ENCODE measurements at places on chromosomes 1 and 21. TPM values are rescaled to one million over a fixed set of nuclear protein-coding genes. Genes with fewer than 3 reads are reported as not detected.

The GPR37L1 gene
- not detected for total RNA-seq

The CD52 gene
- not detected for total RNA-seq

The CAMSAP2 gene
- total RNA-seq: 60.2 TPM

The FCRLB gene
- total RNA-seq: 0.51 TPM

The SIM2 gene
- not detected for total RNA-seq

The ABCA4 gene
- 0.03 TPM for total RNA-seq

The TMPRSS3 gene
- total RNA-seq: not detected

DNA sequence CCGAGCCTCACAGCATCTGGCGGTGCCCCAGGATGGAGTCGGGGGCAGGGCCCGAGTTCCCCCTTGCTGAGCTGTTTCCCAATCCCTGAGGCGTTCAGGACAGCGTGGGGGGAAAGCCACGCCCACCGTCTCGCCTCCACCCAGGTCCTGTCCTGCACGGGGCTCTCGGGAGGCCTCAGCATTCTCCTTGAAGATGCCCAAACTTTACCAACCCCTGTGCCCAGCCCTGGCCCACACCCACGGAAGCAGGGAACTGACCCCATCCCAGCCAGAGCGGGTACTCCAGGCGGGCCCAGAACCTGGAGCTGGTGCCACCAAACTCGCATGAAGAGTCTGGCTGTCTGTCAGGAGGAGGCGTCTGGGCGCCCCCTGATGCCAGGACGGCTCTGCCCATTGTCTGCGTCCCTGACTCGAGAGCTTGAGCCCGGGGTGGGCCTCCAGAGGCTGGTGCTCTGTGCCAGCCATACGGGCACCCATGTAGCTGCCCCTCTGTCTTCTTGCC lies 35.3 kb upstream of the POFUT2 start:
- DNase-seq: no peak

DNA sequence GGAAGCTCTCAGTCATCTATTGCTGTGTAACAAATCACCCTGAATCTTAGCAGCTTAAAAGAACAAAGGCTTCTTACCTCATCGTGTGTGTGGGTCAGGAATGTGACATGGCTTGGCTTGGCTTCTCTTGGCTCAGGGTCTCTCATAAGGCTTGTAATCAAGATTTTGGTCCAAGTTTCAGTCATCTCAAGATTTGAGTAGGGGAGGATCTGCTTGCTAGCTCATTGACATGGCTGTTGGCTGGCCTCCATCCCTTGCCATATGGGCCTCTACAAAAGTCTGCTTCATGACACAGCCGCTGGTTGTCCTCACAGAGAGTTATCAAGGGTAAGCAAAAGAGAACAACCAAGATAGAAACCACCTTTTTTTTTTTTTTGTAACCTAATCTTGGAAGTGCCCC lies 207.7 kb downstream of the PTPRC start:
- no peak for DNase-seq

DNA sequence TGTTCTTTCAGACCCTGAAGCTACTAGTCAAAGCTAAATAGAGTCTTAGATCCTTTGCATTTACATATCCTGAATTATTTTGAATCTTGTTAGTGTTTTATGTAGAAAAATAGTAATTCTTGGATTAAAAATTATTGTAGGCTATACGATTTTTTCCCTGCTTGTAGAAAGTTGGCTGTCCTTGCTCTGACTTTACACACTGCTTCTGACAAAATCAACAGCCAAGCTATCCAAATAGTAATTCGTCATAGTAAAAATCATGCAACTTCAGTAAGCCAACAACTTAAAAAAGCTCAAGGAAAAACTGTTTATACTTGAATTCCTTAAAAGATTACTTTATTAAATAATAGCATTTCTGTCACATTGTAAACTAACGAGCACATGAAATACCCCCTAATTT lies 7.5 kb upstream of the KRTAP23-1 start:
- DNase-seq: no peak

GRCh38 chr1:65729259-65729658 lies 63.4 kb upstream of the PDE4B start:
- no peak for DNase-seq

DNA sequence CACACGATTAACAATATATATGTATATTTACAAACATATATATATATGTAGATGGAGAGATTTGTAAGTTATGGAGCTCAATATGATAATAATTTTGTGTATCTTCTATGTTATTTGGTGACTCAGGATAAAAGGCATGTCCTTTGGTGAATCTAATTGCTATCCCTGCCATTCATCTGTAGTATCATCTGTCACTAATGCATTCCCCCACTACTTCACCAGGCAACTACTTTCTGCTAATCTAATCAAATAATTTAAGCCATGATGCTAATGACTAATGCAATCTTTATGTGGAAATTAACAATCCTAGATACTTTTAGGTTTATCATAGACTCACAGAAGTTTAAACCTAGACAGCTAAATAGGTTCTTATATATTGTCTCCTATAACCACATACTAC lies 1074.5 kb downstream of the PLA2G4A start:
- DNase-seq: no peak

GRCh38 chr1:78718566-78718965 lies 68.9 kb downstream of the IFI44 start:
- DNase-seq: no peak

DNA sequence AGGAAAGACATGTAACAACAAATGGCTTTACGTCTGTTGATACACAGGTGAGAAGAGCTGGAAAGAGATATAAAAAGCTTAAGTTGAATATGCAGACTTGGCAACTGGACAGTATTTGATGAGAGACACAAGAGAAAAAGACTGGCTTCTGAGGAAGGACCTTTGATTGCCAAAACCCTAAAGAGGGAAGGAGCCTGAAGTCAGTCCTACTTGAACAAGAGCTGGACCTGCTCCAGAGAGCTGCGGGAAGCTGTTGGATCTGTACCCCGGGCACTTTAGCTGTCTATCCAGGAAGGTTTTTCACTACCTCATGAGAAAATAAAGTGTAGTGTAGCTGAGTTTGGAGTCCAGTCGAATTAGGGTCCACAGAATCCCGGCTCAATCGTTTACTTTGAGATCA lies 25.3 kb upstream of the LRRC8B start:
- DNase-seq: no peak

DNA sequence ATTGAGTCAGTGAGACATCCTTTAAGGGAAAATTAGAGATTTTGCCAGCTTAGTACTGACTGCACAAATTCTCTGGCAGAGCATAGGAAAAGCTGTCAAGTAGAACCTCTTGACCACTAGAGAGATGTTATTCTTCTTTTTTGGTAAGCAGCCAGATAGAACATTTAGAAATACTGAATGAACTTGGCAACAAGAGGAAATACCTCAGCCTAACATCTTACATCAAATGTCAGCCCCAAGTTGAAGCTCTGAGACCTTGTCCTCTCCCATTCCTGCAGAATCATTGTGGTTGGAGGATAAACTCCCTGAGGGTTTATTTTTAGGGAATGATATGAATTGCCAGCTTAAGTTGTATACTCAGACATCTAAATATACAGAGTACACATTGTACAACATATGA lies 53.5 kb downstream of the MIGA1 start:
- DNase-seq: peak; percentile 52

- DNase-seq: peak; percentile 56
Observed at GRCh38 chr1:154186177-154186576, 5.7 kb downstream of the TPM3 start.

GRCh38 chr1:156082309-156083091 lies at the start of gene MEX3A:
Gene MEX3A, minus strand, starts transcription at chr1:156082465. Its CDS starts 467 bp downstream, at chr1:156081998.
- DNase-seq: no peak

- no peak for DNase-seq
Observed at GRCh38 chr1:109391626-109392025, 6.1 kb downstream of the SORT1 start.

DNA sequence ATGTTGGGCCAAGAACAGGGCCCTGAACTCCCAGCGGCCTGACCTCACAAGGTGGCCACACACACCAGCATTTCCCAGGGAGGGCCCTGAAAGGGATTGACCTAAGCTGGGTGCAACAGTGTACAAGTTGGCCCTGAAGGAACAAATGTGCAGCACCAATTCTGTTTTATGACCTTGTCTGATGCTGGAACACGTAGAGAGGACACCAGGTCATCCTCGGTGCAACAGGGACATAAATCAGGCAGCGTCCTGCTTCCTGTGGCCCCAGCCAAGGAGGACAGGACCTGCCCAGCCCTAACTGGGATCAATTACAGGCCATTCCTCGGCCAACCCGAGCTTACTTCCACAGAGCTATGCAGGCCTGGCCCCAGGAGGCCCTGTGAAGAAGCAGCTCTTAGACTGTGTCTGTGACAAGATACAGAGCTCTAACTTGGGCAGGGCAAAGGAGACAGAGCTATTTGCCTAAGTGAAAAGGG lies 12.8 kb upstream of the PHC2 start:
- no peak for DNase-seq

- DNase-seq: no peak
Observed at GRCh38 chr1:25554886-25555752, 11.7 kb downstream of the LDLRAP1 start.

DNA sequence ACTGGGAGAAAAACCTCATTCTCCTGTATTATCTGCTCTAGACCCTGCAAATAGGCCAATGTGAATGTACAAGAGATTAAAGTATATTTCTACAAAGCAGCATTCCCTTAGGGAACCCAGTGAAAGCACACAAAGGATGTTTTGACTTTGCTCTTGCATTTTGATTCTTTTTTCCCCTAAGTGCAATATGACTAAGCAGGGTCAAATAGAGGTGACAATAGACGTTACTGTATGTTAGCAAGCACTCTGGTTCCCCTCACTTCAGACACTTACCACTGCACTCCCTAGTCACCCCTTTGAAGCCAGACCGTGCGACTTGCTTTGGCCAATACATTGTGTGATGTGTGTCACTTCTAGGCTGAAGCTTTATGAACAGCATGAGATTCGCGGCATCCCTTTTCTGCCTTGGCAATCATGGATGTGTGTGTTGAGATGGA lies 209.7 kb downstream of the RHOU start:
- no peak for DNase-seq

DNA sequence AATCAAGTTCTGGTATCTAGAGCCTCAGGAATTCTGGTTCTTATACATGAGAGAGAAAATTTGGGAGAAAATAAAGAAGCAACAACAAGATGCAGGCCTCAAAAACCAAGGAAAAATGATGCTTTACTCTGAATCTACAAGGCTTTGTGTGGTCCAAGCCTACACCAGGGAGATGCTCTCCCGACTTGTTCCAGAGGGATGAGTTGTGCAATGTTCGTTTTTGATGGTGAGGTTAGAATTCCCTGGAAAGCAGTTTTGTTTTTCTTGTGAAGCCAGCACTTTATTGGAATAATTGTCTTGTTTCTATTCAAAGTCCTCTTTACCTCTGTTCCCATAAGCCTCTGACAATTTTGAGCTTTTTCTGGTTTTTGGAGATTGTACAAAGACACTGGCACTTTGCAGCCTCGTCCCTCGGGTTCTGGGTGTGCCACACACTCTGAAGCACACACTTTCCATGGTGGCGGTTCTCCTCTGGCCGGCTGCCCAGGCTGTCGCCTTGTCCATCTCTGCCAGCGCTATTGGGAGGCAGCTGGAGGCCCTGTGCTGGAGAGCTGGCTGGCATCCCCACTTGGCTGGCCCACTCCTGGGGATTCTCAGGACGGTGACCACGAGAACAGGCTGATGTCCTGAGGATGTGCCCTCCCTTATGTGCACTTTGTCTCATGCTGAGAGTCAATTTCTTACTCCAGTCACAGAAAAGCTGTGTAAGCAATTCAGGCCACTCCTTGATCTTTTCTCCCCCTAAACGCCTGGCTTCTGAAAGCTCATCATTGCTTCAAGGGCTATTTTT lies 70.2 kb downstream of the EDEM3 start:
- DNase-seq: no peak

DNA sequence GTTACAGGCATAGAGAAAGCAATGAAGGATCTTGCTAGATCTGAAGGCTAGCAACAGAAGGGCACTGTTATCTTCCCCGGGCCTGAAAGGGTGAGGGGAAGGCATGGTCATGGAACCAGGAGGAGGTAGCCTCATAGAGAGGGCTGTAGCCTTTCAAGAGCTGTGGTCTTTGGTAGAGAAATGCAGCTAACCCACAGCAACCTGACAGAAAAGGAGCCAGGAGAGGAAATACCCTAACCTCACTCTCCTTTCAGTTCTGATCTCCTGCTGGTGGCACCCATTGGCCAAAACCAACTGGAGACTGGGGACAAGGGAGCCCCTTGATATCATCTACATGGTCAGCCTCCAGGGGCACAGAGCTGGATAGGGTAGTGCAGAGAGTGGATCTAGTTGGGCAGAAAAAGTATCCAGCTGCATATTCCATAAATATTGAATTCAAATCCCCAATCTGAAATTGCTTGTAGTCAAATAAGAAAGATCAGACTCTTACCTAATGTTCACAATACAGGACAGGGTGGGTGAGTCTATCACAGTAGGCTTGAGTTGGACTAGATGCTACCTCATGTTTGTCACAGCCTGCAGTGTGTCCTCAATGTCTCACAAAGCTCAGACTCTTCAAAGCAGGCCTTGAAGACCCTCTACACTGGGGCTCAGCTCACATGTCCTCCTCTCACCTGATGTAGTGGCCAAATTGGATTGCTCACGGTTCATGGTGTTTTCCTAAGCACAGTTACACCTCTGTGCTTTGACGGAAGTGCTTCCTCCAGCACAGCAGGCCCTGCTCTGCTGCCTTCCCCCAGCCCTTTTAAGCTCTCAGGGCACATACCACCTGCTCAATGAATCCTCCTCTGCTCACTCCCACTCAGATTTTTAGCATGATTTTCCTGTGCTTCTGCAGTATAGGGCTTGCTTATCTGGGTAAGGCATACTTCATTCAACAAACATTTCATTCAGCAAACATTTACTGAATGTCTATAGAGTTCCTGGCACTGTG lies 74.1 kb upstream of the JUN start:
- no peak for DNase-seq

DNA sequence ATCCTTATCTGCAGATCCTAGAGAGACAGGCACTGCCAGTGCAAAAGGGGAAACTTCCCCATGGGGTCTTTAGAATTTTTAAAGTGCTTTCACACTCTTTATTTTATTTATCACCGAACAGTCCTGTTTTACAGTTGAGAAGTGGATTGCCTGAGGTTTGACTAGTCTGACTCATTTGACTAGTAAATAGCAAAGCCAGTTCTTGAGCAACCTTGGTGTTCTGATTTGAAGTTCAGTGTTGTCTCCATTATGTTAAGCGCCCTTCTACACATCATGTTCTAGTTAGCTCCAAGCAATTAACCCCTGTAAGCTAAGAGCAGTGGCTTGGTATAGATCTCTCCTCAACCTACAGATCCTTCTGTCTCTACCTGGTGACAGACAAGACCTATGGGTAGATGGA lies 262.9 kb downstream of the CACNA1E start:
- DNase-seq: peak; percentile 14

DNA sequence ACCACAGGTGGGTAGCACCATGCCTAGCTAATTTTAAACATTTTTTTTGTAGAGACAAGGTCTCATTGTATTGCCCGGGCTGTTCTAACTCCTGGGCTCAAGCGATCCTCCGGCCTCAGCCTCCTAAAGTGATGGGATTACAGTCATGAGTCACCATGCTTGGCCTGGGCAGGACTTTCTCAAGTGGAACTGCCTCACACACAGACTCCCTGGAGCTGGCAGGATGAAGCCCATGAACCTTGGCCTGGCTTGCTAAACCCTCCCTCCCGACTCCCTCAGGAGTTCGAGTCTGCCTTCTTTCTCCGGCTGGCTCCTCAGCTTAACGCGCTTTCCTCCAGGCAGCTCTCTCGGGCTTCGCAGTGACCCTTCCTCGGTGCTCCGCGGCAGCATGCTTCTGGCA lies 7.7 kb upstream of the ECE1 start:
- DNase-seq: no peak

GRCh38 chr1:30919025-30919881 lies 10.7 kb upstream of the SDC3 start:
- DNase-seq: peak; percentile 62

GRCh38 chr1:110370827-110371226 lies 20.0 kb downstream of the SLC16A4 start:
- DNase-seq: no peak

- DNase-seq: no peak
Observed at GRCh38 chr1:226702957-226703831, 35.9 kb downstream of the ITPKB start.

Data from foreskin keratinocyte (primary cell).